Activated T-cell treated with anti-CD3 and anti-CD28 coated beads for 48 hours (primary cell): ENCODE measurements at places on chromosomes 4 and X.

- no peak for DNase-seq
These were observed 58.2 kb downstream of the CD38 start for GRCh38 chr4:15836362-15836761.

DNA sequence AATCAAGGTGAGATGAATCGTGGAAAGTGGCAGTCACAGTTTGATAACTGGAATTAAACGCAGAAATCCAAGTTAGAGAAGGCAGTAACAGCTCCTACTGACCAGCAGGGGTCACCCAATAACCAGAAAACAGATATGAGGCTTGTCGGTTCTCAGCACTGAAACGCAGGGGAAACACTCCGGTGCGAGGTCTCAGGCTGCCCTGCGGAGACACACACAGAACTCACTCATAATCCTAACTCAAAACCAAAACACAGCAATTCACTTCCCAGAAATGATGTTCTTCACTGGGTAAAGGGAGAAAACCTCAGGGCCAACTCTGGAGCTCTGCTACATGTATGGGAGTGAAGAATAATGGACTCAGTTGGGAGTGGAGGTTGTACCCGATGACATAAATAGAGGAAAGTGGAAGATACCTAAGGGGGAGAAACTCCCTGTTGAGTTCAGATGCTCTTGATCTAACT lies 384.4 kb downstream of the RAPGEF2 start:
- peak; percentile 5 for DNase-seq

DNA sequence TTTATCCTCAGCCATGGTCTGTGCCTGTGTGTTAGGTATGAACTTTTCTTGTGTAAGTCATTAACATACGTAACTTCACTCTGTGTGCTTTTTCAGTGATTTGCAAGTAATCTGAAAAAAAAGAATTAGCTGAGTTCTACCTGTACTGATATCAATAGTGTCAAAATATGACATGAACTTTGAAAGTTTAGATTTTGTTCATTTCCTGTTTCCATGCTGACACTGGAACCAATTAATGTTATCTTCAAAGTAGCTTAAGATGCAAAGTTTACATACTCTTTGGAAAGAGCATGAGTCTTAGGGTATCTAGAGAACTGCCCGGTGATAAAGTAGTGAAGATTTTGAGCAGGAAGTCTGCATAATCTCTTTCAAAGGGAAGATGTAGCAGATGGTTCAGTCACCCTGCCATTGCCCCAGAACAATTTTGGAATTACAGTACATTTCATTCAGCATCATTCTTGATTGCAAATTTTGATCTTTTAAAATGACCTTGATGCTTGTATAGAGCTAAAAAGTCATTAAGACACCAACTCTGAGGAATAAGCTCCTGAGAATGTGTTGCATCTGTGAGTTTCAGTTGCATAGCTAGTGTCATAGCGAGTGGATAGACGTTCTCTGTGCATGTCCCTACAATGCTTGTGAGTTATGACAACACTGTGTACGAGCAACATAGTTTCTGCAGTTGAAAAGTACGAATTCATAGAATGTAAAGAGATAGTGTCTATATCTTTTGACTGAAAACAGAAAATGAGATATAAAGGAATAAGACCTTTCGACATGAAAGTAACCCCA lies 130.5 kb downstream of the PTTG2 start:
- no peak for DNase-seq

- DNase-seq, result no peak
These were observed 23.0 kb upstream of the UBA6 start for GRCh38 chr4:67723949-67724348.

GRCh38 chr4:52864793-52865192 lies 2.7 kb downstream of the RASL11B start:
- no peak for DNase-seq

- DNase-seq, result no peak
These were observed 54.5 kb downstream of the RHOH start for GRCh38 chr4:40251366-40251765.

GRCh38 chrX:8586953-8587352 lies 122.3 kb downstream of the VCX3B start:
- DNase-seq, result no peak
